CD8-positive, alpha-beta memory T cell (primary cell): ENCODE measurements at places on chromosomes 3 and 15.

- DNase-seq, result no peak
Observed at GRCh38 chr3:143720381-143720780, 127.9 kb downstream of the SLC9A9 start.

DNA sequence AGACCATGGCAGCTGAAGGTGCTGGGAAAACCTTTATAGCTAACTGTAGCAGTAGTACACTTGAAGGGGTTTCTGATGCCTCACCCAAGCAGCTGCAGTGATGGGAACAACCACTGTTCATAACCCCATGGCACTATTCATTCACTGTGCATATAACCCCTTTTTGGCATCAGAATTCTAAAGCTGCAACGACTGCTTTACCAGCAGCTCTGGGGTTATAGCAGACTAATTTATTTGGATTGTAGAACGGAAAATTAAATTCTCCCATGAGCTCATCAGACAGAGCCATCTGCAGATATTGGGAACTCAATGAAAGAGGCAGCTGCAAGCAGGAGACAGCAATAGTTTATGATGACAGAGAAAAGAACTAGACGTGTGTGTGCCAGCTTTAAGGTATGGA, 28.6 kb downstream of the TFDP2 start:
- DNase-seq, result no peak

- DNase-seq, result no peak
Observed at GRCh38 chr3:62446337-62446940, 73.1 kb upstream of the FEZF2 start.

DNA sequence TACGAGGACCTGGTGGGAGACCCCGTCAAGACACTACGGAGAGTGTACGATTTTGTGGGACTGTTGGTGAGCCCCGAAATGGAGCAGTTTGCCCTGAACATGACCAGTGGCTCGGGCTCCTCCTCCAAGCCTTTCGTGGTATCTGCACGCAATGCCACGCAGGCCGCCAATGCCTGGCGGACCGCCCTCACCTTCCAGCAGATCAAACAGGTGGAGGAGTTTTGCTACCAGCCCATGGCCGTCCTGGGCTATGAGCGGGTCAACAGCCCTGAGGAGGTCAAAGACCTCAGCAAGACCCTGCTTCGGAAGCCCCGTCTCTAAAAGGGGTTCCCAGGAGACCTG, 2.5 kb downstream of the CHST2 start:
- no peak for DNase-seq

GRCh38 chr3:99648101-99648500, 9.7 kb downstream of the COL8A1 start:
- DNase-seq, result no peak

- no peak for DNase-seq
Observed at GRCh38 chr3:152176241-152176640, 92.5 kb upstream of the MBNL1 start.

- no peak for DNase-seq
Observed at GRCh38 chr15:59283717-59284391, 77.2 kb downstream of the LDHAL6B start.

- no peak for DNase-seq
Observed at GRCh38 chr3:79930196-79930595, 162.4 kb upstream of the ROBO1 start.

- no peak for DNase-seq
Observed at GRCh38 chr3:149131589-149131988, 2.2 kb downstream of the HPS3 start.
